ENCODE measurements at places on chromosomes 3 and 15.
A peak's percentile ranks its signal among the peaks of the same experiment; 100 is the strongest.

- DNase-seq = no peak
Measured at GRCh38 chr3:38006031-38006430, 15.4 kb downstream of the VILL start.

DNA sequence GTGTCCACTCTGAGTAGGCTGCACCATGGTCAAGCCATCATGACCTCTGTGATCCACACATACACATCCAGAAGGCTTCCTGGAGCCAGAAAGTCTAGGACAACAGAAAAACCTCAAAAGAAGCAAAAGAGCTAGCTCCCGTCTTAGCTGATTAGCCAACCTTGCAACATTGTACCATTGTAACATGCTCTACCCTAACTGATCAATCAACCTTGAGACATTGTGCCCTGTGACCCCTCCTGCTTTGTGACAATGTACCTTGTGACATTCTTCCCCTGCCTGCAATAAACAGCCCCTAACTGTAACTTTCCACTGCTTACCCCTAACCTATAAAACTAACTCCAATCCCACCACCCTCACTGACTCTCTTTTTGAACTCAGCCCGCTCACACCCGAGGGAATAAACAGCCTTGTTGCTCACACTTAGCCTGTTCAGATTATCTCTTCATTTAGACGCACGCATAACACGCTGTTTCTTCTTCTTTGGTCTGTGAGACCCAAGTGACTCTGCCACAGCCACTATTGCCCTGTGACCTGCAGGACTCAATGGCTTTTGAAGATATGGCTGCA is 1104.6 kb downstream of the OTOL1 start:
- DNase-seq = no peak

DNA sequence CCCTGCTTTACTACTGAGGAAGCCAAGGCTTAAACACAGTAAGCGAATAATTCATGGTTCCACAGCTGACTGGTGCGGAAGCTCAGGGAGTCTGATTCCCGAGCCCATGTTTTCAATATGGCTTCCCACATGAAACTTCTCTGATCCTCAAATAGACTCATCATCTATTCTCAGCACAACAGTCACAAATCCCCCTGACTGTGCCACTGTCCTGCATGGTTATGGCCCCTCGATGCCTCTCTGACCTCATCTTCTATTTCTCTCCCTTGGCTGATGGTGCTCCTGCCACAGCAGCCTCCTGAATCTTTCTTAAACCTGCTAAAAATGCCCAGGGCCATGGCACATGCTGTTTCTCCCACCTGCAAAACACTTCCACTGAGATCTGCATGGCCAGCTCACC is 43.2 kb downstream of the SRGAP3 start:
- no peak for DNase-seq

GRCh38 chr3:5428607-5429516 is 241.4 kb downstream of the EDEM1 start:
- DNase-seq = no peak

DNA sequence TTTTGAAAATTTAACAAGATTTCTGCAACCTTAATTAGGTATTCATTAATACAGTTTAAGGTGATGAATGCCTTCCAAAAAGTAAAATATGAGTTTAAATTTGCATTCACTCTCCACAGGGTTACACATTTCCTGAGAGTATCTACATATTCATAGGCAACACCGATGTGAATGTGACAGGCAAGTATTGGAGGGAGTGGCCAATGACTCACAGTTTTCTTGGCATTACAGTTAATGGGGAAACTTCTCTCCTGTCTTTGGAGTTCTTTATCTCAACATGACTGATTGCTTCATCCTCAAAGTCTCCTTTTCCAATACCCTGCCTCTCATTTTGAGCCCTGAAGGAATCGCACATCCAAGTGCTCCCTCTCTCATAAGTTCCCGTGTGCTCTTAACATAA is 181.9 kb upstream of the CHL1 start:
- peak; percentile 56 for DNase-seq

DNA sequence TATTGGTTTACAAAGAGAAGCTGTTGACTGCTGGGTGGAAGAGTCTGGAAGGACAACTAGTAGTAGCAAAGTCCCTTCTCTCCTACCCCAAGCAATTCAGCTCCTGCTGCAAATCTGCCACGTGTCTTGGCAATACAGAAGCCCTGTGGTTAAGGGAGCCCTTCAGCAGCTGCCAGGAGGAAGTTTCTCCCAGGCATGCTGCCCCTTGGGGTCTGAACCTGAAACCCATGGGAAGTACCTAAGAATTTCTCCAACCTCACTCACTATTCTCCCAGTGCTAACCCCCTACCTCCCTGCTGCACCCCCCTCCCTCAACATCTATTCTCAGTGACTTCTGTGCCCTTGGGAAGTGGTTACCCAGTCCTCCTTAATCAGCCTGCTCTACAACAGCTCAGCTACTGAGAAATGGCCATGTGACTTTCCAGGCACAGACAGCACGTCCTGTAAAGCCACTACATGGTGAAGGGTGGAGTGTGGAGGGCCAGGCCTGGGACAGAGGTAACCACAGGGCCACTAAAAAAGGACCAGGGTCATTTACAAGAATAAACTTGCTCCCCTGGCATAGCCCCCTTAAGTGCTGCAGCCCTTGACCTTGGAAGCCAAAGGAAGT is 316.6 kb downstream of the NTRK3 start:
- no peak for DNase-seq

- DNase-seq = no peak
Measured at GRCh38 chr3:52892290-52892624, 5.1 kb downstream of the STIMATE start.

GRCh38 chr3:142987080-142987700 is 14.2 kb upstream of the U2SURP start:
- DNase-seq = peak; percentile 54

- no peak for DNase-seq
Measured at GRCh38 chr3:184368586-184369183, 7.2 kb downstream of the POLR2H start.

GRCh38 chr15:76932135-76932966 is 802 bp downstream of the RCN2 start:
- DNase-seq = peak; percentile 13

DNA sequence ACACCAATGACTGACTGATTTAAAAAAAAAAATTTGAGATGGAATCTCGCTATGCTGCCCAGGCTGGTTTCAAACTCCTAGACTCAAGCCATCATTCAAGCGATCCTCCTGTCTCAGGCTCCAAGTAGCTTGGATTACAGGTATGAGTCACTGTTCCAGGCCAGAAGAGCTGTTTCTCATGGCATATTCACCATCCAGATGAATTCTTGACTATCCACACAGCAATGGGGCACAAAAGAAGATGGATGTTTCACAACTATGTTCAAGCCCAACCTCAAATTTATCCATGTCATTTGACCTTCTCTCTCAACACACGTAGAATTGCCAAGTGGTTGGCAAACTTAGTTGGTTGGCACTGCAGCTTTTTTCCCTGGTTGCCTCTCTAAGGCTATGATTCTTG is 40.6 kb downstream of the PRICKLE2 start:
- DNase-seq = peak; percentile 91

DNA sequence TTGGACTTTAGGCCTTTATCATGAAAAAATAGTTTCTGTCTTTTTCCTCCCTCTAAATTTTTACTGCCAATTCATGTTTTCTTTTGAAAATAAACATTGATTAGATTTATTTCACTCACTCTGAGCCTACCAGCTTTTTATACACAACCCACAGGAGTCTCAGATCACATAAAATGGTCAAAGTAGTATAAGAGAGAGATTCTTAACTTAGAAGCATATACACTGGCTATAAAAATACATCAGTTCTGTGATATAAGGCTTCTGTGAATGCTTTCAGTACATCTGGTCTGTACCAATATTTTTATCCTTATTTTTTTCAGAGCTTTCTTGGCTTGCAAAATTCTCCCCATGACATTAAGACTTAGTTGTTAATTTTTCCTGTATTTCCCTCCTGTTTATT is 117.0 kb upstream of the PTX3 start:
- DNase-seq = no peak

DNA sequence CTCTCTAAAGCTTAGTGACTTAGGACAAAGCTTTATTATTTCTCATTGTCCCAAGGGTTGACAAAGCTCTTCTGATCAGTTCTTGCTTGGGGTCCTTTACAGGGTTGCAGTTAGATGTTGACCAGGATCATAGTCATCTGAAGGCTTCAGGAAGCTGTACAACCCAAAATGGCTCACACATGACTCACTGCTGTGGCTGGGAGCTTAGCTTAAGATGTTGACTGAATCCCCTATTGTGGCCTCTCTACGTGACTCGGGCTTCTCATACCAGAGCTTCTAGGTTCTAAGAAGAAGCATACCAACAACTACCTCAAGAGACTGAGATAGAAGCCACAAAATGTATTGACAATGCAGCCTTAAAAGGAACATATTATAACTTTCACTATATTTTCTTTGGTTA is 569.6 kb upstream of the ROBO2 start:
- no peak for DNase-seq

DNA sequence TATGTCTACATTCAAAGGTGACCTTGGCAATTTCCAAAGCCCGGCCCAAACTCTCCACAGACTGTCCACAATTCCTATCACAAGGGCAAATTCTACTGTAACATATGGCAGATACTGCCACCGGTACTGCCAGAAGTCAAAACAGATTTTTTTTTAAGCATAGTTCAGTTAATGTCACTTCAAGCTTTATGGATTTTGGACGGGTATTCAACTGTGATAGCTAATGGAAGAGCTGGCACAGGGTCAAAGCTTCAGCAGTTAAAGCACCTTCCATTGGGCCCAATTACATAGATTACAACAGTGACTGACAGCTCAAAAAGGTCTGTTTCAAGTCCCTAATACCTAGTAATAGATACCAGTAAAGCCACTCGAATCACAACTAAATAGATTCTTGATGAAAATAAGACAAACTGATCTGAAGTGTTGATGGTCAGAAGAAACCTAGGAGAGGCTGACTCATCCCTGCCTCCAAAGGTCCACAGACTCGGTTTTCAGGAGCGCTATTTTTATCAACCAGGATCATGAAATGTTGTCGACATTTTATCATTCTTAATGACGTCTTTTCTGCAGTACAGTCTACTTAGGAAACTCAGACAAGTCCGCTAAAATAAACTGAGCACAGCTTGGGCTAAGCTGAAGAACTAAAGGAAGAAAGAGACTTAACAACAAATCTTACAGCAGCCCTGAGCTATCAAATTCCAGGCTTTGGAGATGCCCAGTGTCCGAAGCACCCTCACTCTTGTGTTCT is 38.7 kb downstream of the ANXA2 start:
- DNase-seq = no peak

GRCh38 chr3:191263365-191263764 is 64.3 kb downstream of the OSTN start:
- DNase-seq = no peak

GRCh38 chr15:74375303-74375693 is 7.9 kb upstream of the CYP11A1 start:
- peak; percentile 88 for DNase-seq

GRCh38 chr3:195103623-195104022 is 167.3 kb downstream of the XXYLT1 start:
- no peak for DNase-seq

All from MCF 10A (cell line).